ENCODE measurements at places on chromosomes 2 and 18. TPM values are rescaled to one million over a fixed set of nuclear protein-coding genes. Genes with fewer than 3 reads are reported as not detected.

SEMA4F gene
- total RNA-seq = 8.3 TPM

DPP4 gene
- 15.5 TPM for total RNA-seq

RAX gene
- total RNA-seq = not detected

MYO7B gene
- total RNA-seq = not detected

ANKRD44 gene
- 46.4 TPM for total RNA-seq

CYS1 gene
- total RNA-seq = 13.5 TPM

SKA1 gene
- total RNA-seq = 0.74 TPM

SH2D6 gene
- total RNA-seq = not detected

DNAJC5G gene
- 1.5 TPM for total RNA-seq

- no peak for DNase-seq
Observed at GRCh38 chr18:74897971-74898657, 300.4 kb downstream of the ZNF407 start.

GRCh38 chr18:24161304-24161703 lies 22.4 kb downstream of the CABYR start:
- DNase-seq = no peak

- no peak for DNase-seq
Observed at GRCh38 chr2:3160751-3161330, 216.8 kb downstream of the EIPR1 start.

GRCh38 chr2:221495731-221496130 lies 76.4 kb downstream of the EPHA4 start:
- no peak for DNase-seq

DNA sequence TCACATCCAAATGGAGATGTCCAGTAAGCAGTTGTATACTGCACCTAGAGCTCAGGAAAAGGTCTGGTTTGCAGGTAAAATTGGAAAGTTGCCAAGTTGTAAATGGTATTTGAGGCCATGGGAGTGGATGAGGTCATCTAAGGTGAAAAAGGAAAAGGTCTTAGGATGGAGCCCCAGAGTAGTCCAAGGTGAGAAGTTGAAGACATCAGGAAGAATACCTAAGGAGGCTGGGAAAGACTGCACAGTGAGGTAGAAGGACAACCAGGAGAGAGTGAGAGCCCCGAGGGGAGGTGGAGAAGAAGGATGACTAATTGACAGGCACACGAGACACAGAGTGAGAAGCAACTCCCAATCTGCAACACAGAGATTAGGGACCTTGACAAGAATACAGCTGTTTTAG lies 10.7 kb downstream of the DPP4 start:
- no peak for DNase-seq

All from vagina (tissue), 2 donors.